ENCODE measurements at places on chromosomes 16 and 17.
A peak's percentile ranks its signal among the peaks of the same experiment; 100 is the strongest.

- peak; percentile 47 for DNase-seq
These were observed 11.4 kb upstream of the TCAP start for GRCh38 chr17:39653662-39654331.

DNA sequence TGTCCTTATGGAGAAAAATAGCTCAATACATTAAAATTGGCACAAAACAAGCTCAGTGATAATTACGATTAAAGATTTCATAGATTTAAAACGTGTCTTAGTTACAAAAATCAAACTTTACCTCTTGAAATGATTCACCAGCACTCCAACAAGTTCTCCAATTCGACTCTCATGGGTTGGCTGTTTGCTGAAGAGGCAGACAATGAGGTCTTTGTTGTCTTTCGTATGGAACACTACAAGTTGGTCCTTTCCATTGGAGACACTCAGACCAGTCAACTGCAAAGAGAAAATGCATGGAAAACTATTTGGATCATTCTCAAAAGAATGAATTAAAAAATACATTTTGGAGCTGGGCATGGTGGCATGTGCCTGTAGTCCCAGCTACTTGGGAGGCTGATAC, 118.2 kb downstream of the CDK5R1 start:
- DNase-seq: no peak

DNA sequence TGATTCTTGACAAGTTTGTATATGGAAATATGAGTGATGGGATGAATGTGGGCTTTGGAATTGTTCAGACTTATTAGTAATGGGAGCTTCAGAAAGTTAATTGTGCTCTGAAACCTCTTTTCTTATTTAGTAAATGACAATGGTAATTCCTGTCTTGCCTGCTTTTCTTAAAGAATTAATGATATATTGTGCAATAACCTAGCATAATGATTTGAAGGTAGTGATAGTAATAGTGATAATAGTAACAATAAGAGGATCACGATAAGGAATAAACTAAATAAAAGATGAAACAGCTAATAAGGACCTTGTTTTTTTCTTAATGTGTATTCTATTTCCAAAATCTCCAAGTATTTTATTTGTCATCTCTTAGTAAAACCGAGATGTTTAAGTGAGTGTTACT, 245.0 kb upstream of the CPHXL start:
- no peak for DNase-seq

DNA sequence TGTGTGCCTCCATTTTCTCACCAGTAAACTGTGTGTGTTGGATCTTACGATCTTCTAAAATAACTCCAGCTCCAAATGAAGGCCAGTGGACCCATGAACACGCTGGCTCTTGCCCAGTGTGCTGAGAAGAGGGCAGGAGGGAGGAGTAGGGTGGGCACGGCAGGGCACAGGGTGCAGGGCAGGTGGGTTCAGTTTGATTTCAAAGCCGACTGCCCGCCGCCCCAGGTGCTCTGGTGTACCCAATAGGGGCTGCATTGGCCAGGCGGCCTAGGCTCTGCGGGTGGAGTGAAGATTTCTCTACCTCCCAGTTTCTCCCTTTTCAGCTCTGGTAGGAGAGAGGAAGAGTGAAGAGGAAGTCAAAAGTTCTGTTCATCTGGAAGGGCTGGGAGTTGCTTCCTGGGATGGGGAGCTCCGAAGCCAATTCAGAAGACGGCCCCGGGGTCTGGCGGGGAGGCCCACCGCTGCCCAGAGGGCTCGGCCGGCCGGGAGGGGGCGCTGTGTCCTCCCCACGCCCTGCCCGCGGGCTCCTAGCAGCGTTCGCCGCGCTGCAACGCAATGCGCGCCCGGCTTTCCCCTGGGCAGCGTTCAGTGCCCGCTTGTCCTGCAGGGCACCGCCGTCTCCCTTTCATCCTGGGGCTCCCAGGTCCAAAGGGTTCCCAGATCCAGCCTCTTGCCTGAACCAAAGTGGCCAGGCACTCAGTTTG, 1.1 kb upstream of the CRHR1 start:
- no peak for DNase-seq

DNA sequence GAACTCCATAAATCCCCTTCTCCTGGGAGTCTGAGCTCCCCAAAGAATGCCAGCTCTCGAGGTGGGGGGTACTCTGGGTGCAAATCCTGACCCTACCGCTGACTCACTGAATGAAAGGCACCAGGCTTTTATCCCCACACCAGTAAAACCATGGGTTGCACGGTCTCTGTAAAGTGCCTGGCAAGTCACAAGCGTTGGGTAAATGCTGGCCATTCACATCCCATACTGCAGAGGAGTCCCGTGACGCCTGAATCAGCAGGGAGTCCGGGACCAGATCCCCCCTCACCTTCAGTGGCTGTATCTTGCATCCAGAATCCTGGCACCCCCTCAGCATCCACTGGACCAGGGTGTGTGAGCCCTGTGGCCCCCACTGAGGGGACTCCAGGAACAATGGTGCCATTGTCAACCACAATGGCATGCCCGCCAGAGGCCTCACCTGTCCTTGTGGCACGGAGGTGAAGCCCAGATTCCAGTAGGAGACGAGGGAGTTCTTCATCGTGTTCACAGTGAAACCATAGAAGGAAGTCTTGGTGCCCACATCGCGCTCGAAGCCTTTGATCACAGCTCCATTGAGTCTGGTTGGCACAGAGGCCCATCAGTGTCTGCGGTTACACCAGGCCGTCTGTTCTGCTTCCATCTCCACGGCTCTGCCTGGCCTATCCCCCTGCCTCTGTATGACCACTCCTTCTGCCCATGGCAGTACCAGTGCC, 13.3 kb downstream of the ST6GALNAC2 start:
- no peak for DNase-seq

DNA sequence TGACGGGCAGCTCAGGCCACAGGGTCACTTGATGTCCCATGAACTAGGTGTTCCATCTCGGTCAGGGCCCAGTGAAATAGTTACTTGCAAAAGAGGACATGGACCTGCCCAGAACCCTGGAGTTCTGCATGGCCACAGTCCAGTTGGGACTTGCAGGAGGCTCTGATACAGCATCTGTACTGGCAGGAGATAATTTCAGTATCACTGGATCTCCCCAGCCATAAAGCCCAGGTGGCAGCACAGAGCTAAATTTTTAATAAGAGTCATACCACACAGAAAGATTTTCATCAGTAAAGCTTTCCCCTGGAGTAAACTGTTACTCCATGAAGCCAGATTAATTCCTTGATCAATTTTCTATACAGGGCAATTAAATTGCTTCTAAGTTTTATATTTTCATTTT, 18.0 kb upstream of the SLC16A5 start:
- DNase-seq: no peak

DNA sequence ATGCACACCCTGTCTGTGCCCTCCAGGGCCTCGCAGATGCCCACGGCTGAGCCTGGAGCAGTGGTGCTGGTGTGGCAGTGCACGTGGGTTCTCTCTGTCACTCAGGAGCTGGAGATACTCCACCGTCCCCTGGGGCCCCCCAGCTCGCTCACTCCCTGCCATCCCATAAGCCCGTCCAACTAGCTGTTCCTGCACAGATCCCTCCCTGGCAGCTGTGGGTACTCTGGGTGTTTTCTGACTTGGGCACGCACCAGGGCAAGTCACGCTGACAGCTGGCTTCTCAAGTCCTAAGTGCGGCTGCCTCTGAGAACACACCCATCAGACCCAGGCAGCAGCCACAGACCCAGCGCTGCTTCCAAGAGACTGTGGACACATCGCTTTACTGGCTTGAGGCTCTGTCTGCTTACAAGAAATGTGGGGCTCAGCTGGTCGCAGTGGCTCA, 25.4 kb upstream of the ITGB4 start:
- DNase-seq: no peak

- DNase-seq: no peak
These were observed 1.3 kb downstream of the PLCG2 start for GRCh38 chr16:81780350-81780749.

GRCh38 chr16:8962393-8963009, 1.2 kb downstream of the USP7 start:
- DNase-seq: no peak

GRCh38 chr16:51522902-51523301, 371.8 kb upstream of the SALL1 start:
- no peak for DNase-seq

GRCh38 chr17:17794382-17794781, 42.4 kb downstream of the SREBF1 start:
- no peak for DNase-seq

- DNase-seq: peak; percentile 67
These were observed 265.1 kb downstream of the PRKCA start for GRCh38 chr17:66567234-66568170.

DNA sequence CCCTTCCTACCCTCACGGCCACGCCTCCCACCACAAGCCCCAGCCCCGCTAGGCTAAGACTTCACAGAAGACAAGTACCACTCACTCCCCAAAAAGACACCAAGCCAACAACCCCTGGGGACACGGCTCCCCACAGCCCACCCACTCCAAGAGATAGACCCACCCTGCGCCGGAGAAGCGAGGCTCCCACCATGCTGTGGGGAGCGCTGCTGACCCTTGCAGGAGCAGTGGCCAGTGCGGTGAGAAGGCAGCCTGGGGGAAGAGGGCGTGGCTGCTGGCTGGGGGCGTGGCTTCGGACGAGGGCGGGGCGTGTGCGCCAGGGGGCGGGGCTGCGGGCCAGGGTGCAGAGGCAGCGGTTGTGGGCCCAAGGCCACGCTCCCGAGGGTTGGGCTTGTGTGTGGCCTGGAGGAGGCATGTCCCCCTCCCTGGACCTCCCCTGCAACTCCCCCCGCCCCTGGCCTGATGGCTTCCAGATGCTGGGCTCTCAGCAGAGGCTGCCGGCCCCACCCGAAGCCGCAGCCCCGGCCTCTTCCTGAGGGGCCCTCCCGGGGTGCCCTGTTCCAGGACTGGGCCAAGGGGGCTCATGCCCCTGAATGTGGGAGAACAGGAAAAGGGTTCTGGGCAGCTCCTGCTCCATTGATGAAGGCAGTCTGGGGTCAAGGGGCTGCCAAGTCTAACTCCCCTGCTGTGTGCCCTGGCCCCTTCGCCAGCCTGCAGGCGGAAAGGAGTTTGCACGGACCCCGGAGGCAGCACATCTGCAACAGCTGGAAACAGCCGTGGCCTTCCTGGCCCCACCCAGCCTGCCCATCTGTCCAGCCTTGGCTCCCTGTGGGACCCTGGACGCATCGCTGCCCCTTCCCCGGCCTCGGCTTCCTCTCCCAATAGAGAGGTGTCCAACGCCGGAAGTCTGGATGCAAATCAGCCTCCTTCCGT, 9.1 kb downstream of the TFAP4 start:
- DNase-seq: no peak

GRCh38 chr17:78993241-78993956, 13.7 kb upstream of the LGALS3BP start:
- no peak for DNase-seq

- no peak for DNase-seq
These were observed 9.5 kb downstream of the MYCBPAP start for GRCh38 chr17:50517504-50518383.

GRCh38 chr16:3590736-3591435, 13.7 kb upstream of the NLRC3 start:
- no peak for DNase-seq

DNA sequence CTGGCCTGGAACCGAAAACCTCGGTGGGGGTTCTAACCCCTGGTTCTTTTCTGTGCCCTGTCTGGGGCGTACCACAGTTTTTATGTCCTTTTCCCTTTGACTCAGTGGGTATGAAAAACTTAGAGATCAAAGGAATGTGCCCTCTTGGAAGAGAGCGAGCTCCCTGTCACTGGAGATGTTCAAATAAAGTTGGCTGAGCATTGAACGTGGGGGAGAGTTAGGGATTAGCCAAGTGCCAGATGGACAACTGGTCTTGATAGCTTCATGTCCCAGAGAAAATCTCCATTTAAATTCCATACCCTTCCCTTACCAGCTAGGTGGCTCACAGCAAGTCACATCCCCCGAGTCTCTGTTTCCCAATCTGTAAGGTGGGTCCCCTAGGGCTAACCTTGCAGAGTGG, 9.5 kb downstream of the ADGRG1 start:
- no peak for DNase-seq

DNA sequence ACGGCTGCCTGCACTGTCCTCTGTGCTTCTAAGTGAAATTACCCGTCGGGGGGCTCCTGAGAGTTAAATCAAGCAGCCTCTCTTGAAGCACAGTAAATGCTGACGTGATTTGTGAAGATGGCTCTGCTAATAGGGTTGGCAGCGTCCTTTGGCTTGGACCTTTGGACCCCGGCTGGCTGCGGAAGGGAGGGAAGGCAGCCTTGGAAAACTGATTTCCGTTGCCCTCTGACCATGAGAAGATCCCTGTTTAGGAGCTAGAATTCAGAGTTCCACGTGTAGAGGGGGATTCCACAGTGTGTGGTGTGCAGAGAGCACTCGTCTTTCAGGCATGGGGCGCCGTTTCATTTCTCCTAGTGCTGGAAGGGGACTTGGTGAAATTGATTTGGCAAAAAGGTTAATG, 640.8 kb downstream of the WWOX start:
- no peak for DNase-seq

DNA sequence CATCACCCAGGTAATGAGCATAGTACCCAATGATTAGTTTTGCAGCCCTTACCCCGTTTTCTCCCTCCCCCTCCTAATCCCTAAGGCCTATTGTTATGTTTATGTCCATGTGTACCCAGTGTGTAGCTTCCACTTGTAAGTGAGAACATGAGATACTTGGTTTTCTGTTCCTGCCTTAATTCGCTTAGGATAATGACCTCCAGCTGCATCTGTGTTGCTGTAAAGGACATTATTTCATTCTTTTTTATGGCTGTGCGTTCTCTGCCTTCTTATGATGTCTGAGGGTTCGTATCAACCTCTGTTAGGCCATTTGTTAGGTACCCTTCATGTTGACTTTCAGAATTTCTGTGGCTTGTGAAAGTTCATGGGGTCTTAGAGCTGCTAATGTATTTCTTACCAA, 31.0 kb downstream of the CTCF start:
- DNase-seq: no peak

DNA sequence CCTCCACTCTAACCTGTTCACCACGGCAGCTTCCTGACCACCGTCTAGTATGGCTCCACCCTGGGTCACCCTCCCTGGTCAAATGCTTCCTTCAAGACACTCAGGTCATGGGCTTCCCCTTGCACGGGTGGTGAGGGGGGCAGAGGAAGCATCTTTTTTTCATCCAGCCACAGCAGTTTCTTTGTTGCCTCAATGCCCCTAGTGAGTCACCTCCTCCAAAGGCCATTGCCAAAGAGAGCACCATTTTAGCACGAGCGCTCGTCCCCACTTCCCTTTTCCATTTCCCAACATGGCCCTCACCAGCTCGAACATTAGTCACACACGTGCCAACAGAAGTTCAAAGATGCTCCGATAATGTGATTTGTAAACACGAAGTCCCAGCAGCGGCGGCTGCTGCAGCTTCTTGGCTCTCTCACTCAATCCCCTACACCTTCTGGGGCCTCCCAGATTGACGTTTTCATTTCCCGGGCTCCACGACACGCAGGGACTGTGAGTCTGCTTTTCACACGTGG, 134.6 kb downstream of the GAS7 start:
- DNase-seq: no peak

- no peak for DNase-seq
These were observed 21.2 kb downstream of the DRC3 start for GRCh38 chr17:17993852-17994251.

Measured in stimulated activated CD8-positive, alpha-beta memory T cell treated with anti-CD3 and anti-CD28 coated beads, Interleukin-4, amount 100 ng/mL, for 1 hour (primary cell).